ENCODE measurements at places on chromosomes 1 and 21.

GRCh38 chr1:72635719-72636118 is 353.4 kb upstream of the NEGR1 start:
- DNase-seq, result no peak

DNA sequence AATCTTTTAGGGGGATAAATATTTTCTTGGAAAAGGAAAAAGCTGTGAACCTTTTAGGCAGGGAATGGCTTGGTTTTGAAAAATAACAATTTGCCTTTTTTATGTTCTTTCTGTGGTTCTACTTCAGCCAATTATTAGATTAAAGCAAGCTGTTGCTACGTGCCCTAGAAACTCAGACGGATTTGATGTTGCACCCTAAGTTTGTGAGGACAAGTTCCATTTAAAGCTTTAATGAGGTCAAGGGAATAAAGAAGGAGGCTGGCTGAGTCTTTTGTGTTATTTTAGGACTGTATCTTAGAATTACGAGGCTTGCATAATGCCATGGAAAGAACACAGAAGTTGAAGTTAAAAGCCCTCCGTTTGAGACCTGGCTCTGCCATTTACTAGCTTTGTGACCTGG is 216.9 kb downstream of the NUF2 start:
- DNase-seq, result no peak

DNA sequence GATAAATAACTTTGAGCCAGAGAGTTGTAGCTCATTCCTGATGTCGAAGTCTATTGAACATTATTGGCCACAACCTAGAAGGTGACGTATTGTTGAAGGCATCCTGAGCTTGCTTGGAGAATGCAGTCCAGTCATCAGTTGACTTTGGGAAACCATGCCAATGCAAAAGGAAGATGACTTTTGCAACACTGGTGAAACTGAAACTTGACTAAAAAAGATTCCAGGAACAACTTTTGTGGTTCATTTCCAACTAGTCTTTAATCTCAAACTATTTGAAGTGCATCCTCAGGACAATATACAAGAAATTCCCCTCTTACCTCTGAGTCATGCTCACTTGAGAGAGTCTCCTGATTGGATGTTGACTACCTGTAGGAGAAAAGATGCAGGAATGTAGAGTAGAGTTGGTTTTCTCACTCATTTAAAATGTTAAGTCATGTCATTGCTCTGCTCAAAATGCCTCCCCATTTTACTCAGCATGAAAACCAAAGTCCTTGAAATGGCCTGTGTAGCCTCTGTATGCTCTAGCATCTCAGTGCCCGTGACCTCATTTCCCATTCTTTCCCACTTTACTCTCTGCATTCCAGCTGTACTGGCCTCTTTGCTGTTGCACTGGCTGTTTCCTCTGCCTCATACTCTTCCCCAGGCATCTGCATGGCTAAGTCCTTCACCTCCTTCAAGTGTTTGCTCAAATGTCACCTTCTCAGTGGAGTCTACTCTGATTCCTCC is 24.4 kb upstream of the LEPR start:
- DNase-seq, result no peak

DNA sequence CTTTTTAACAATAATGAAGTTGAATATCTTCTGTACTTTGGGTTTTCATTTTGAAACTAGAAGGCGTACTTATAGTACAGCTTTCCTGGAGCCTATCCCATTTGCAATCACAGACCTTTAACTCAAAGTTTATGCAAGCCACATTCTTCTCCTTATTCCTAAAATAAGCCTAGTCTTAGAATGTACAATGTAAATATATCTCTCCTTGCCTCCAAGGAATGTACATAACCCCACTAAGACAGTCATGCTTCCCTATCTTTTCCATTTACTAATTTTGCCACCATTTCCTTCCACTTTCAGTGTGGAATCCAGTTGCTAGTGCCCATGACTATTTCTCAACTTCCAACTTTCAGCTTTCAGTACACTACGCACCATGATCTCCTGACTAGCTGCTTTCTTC is 327.6 kb downstream of the ST6GALNAC3 start:
- DNase-seq, result no peak

GRCh38 chr1:6646499-6647148 is 22.0 kb downstream of the THAP3 start:
- no peak for DNase-seq

GRCh38 chr21:45600248-45600647 is 43.3 kb upstream of the PCBP3 start:
- DNase-seq, result no peak

DNA sequence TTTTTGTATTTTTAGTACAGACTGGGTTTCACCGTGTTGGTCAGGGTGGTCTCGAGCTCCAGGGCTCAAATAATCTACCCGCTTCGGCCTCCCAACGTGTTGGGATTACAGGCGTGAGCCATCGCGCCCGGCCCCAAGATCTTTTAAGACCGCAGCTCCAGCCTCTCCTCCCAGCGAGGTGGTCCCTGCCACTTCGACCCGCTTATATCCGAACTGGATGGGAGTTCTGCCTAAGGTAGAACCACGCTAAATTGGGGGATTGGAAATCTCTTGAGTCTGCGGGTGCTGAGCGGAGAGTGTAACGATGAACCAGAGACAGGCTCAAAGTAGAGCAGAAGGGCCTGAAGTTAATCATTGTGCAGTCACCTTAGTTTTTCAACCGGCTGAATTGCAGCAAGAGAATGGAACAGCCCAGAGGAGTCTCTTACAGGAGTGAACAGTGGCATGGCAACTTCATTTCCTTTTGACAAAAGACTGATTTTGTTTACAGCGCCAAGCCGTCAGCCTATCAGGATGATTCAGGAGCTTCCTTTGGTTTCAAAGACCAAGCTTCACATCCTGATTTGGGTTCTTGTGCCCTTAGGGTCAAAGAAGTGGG is 726 bp upstream of the CYB5R1 start:
- DNase-seq, result no peak

- DNase-seq, result no peak
Measured at GRCh38 chr1:206737729-206738201, 32.8 kb upstream of the IL19 start.

DNA sequence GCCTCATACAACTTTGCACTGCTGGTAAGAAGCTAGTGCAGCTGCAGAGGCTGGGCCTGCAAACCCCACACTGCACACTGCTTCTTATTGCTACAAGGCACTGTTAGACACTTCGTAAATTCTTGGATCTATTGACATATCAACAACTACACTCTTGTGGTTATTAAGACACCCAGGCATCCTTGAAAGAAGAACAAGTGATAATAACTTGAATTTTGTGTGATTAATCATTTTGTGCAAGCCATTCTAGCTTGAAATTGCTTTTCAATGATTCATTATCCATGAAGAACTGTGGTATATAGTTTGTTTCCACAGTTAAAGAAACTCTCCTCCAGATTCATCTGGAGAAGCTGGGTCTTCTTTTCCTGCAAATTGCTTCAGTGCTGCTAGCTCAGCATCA is 33.7 kb upstream of the IFI44L start:
- DNase-seq, result no peak

DNA sequence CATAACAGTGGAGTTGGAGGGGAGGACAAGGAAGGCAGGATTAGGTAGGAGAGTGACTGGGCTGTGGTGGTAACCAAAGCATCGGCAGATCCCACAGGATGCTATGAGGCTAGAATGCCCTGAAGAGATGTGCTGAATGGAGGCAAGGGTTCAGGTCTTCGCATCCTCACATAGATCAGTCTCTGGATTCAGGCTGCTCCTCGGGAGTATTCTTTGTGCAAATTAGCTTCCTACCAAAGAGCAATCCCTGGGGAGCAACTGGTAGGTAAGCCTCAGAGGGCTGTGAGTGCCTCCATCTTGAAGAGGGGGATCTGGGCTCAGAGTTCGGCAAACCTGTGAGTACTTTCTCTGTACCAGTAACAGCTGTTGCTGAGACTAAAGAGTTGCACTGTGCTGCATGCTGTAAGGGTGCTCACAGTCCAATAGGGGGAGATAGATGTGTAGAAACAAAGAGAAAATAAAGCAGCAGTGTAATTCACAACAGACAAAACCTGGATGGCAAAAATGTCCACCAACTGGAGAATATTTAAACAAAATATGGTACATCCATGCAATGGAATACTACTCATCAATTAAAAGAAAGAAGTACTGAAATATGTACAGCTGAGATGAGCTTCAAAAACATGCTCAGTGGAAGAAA is 322.4 kb upstream of the DEPDC1 start:
- no peak for DNase-seq

DNA sequence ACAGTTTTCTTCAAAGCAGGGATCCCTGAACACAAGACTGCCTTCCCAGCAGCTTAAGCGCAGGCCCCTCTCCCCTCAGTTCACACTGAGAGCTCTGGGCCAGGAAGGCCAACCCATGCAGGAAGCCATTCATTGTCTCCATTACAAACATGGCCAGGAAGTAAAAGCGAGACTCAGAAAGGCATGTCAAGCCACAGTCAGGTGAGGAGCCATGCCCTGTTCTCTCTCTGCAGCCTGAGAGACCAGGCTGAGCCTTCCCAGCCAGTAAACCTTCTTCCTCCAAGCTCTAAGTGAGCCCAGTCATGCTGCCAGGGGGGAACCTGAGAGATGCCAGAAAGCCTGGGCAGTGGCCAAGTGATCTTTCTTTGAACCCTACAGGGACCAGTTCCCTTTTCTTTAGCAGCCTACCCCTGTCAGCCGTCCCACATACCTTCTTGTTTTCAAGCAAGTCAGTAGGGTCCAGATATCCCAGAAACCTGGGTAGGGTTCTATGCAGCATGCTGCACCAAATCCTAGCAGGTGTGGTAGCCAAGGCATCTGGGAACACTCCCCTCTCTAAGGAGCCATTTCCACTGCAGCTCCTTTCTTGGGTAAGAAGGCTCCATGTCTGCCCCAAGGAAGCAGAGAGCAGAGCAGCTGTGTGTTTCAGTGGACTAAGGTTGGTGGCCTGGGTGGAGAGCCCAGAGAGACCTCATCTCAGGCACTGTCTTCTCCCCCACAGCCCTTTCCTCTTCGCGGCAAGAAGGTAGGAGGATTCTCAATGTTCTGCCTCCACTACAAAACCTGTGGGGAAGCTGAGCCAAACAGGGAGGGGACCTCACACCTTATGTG is 977 bp downstream of the TRAF3IP3 start:
- peak; percentile 69 for DNase-seq

- no peak for DNase-seq
Measured at GRCh38 chr1:103911450-103911849, 161.8 kb downstream of the AMY1C start.

DNA sequence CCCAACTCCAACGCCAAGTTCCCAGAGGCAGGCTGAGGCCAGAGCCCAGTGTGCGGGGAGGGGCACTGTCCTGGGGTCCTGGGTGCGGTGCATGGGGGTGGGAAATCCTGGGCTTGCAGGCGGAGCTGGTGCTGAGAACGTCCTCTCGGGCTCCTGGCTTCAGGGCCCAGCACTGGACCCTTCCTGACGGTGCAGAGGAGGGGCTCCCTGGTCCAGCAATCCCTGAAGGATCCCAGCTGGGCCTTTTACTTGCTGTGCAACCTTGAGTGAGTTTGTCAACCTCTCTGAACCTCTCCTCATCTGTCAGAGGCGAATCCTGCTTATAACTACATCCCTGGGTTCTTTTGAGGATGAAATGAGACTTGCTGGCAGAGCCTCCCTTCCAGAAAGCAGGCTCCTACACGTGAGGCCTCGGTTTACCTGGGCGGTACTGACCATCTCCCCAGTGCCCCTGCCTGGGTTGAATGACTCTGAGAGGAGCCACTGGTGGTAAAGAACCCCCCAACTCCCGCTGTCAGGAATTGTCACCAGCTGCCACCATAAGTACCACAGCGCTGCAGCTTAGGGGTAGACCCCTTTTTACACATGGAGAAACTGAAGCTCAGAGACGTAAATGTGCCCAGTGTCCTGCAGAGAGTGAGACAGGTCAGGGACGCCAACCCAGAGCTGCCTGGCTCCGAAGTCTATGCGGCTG is 77.3 kb downstream of the DHRS3 start:
- no peak for DNase-seq

GRCh38 chr1:240306673-240307072 is 215.0 kb downstream of the FMN2 start:
- no peak for DNase-seq

- DNase-seq, result no peak
Measured at GRCh38 chr1:155251566-155251965, 3.7 kb downstream of the ENTREP3 start.

GRCh38 chr1:71582673-71583072 is 501.8 kb upstream of the ZRANB2 start:
- no peak for DNase-seq

DNA sequence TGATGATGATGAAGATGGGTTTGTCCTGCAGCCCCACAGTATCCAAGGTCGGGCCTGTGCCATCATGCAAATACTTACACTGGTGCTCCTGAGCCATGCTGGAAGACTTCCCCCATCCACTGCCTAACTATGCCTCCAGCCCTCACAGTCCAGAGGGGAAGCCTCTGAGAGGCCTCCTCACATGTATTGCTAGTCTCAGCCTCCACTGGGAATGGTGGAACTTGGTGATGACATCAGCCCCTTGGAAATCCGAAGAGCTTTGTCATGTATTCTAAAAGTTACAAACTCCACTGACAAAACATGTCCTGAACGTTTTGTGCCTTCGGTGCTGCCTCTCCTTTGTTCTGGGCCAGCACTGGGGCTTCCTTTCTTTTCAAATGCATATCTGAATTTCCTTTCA is 61.1 kb upstream of the DMRTB1 start:
- DNase-seq, result no peak

- DNase-seq, result no peak
Measured at GRCh38 chr1:160089883-160090282, 8.5 kb downstream of the IGSF8 start.

- DNase-seq, result no peak
Measured at GRCh38 chr1:23930270-23930669, 17.1 kb upstream of the CNR2 start.

GRCh38 chr1:101307985-101308689 is 71.3 kb downstream of the S1PR1 start:
- no peak for DNase-seq

GRCh38 chr1:43822040-43822690 is 111.4 kb upstream of the ARTN start:
- no peak for DNase-seq

- no peak for DNase-seq
Measured at GRCh38 chr1:7517611-7518330, 253.3 kb upstream of the VAMP3 start.

DNA sequence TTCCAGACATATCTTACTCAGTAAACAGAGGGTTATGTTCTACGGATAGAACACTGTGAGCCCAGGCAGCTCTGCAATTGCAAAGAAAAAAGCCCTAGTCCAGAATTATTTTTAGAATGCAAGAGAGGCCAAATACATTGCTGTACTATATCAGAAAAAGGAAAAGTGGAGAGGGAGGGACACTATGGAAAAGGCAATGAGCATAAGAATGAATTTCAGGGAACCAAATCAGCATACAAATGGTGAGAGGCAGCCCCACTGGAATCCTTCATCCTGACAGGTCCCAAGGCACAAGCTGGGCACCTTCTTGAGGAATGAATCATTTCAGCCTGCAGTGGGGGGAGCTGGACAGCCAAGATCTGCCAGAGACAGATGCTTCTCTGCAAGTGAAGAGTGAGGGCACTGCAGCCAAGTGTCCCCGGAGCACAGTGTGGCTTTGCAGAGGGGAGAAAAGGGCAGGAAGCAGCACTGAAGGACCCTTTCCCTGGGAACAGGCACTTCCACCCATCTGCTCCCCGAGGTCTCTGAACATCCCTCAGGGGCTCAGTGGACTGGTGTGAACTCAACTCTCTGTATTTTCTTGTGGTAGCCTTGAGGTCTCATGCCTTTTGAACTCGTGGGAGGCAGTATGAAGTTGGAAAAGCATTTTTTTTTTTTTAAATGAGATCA is 115.6 kb downstream of the XCL2 start:
- no peak for DNase-seq
